Activated CD4-positive, alpha-beta T cell treated with anti-CD3 and anti-CD28 coated beads for 24 hours (primary cell): ENCODE measurements at places on chromosomes 4 and X.

DNA sequence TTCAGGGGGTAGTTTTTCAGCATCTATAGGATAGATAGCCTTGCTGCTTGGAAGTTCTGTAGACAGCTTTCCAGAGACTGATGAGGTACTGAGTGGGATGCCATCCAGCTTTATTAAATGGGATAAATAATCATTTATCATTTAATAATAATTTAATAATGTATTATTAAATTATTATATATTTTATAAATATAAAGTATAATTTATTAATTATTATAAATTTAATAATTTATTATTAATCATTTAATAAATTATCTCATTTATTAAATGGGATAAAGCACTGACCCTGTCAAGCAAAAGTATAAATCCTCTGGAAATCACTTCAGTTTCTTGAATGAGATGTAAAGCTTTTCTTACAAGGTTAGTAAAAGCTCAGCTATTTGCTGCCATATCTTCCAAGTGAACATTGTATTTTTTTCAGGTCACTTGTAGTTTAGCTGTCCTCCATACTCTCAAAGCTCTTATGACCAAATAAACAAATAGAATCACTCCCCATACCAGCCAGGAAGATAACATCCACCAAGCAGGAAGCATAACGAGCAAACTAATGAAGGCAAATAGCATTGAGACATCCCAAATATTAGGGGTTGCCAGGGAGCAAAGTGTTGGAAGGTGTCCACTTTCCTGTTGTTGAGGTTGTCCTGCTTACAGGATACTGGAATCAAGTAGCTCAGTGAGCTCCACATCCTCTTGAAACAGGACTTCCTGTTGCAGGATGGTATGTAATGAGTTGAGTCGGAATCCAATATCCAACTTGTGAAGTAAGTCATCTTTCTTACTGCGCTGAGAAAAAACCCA lies 88.9 kb downstream of the ZNF674 start:
- DNase-seq: no peak

- no peak for DNase-seq
Observed at GRCh38 chr4:85741381-85741780, 266.4 kb downstream of the ARHGAP24 start.

DNA sequence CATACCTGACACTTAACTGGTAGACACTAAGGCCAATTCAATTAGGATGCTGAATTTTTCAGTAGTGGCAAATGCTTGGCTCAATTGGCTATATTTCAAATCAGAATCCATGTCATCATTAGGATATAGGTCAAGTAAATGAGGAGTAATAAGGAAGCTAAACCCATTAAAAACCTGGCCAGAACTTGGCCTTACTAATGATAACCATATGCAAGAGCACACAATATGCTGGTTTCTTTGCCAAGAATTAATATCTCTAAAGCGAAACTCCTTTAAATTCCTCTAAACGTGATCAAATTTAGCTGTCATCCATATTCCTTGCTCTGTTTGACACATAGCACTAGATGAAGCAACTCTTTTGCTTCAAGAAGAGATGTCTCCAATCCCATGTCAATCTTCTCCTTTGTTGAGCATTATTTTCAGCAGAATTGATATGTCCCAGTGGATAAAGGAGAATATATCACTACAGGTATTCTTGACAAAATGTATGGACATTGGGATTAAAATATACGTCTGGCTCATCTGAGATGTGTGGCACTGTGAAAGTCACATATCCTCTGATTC lies 206.1 kb upstream of the ANKRD50 start:
- DNase-seq: no peak

DNA sequence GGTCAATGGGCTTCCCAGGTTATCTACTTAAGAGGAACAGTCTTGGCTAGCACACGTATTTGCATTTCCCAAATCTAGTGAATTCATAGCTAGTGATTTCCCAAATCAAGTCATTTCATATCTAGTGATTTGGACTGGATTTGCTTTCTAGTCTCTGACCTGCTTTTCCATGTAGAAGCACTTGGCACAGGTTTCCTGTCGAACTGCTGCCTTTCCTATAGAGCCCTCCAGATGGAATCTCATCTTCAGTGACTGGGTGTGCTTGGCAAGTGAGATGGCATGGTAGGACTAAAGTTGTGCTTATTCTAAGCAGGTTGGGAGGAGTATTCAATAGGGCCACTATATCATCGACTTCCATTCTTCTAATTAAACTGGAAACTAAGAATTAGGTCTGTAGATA lies 94.7 kb downstream of the CCNG2 start:
- DNase-seq: no peak

DNA sequence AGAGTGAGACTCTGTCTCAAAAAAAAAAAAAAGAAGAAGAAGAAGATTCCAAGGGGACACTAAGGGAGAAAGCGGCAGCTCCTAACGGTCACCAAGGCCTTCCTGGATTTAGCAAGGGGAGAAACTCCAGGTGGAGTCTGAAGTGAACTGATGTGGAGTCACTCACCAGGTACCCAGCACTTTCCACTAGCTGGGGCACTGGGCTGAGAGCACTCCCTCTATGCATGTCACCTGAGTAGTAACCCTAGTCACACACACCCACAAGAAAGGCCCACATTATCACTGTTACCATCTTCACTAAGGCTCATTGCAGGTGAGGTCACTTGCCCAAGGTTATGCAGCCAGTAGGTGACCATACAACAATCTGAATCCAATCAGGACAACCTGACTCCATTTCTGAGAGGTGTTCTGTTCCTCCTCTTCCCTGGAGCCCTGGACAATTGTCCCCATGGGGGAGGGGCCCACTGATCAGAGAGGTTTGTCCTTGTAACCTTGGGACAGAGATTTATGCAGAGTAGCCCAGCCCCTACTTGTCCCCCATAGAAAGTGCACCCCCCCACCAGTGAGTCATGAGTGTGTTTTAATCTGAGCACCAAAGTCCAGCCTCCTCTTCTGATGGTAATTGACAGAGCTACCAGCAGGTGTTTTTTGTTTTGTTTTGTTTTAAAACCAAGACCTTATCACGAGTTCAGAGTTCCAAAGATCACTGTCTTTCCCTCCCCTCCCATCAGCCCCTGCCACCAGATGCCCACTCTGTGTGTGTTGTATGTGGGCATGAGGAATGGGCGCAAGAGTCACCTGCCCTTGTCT lies 5.9 kb upstream of the SASH3 start:
- no peak for DNase-seq

DNA sequence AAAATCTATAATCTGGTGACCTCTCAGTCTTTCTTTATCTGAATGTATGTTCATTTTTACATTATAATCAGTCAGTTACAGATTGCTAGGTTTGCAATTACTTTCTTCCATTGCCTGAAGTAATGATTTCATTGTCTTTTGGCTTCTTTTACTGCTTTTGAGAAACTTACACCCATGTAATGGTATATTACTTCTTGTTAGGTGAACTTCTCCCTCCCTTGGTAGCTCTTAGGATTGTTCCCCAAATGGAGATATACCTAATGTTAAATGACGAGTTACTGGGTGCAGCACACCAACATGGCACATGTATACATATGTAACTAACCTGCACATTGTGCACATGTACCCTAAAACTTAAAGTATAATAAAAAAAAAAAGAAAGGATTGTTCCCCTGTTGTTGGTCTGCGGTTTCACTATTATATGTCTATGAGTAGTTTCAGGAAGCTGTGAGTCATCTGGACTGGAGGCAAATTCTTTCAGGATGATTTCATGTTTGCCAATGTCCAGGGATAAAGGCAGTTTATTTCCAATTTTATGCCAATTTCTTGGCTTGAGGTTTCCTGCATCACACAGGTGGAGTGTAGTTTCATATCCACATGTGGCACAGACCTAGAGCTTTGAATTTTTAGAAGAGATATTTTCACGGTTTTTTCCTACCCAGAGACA lies 21.8 kb downstream of the SPANXC start:
- no peak for DNase-seq

GRCh38 chr4:139154538-139154937 lies 22.5 kb downstream of the ELF2 start:
- no peak for DNase-seq

GRCh38 chr4:76947369-76947768 lies 2.2 kb upstream of the SEPTIN11 start:
- DNase-seq: no peak

- DNase-seq: no peak
Observed at GRCh38 chrX:147377728-147378127, 534.0 kb upstream of the FMR1 start.

GRCh38 chr4:139202991-139203390 lies 26.0 kb upstream of the ELF2 start:
- DNase-seq: no peak

DNA sequence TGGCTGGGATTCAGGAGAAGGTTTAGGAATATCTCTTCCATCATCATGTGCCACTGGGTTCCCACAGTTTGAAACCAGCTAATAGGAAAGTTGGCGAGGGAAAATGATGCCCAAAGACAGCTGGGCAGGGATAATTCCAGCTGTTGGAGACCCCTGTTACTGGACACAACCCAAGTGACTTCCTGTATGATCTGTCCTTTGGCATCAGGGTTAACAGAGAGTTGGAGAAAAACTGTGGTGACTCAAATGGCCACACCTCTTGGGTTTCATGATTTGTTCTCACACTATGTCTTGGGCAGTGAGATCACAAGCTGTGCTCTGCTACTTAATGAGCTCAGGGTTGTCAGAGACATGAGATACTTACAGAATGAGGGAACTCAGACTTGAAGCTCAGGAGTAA lies 3.8 kb downstream of the FGF16 start:
- DNase-seq: no peak

DNA sequence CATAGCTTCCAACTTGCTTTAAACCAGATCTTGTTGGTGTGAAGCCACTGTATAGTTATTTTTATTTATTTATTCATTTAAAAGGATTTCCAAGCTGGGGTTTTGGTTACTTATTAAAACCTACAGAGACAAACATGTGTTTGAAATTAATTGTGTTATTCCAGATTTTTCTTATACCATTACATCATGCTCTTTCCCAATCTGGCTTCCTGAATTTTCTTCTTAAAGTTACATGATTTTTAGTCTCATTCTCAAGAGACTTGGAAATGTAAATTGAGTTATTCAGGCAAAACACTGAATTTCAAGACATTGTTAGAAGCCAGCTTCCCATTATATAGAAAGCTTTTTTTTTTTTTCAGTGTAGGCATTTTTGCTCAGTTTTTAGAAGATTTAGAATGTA lies 381.9 kb downstream of the IL1RAPL1 start:
- no peak for DNase-seq

GRCh38 chr4:77110730-77111129 lies 34.9 kb upstream of the CCNI start:
- no peak for DNase-seq

- DNase-seq: no peak
Observed at GRCh38 chr4:30753316-30753715, 33.1 kb downstream of the PCDH7 start.

GRCh38 chr4:93827272-93827947 lies 1.1 kb upstream of the ATOH1 start:
- DNase-seq: no peak

DNA sequence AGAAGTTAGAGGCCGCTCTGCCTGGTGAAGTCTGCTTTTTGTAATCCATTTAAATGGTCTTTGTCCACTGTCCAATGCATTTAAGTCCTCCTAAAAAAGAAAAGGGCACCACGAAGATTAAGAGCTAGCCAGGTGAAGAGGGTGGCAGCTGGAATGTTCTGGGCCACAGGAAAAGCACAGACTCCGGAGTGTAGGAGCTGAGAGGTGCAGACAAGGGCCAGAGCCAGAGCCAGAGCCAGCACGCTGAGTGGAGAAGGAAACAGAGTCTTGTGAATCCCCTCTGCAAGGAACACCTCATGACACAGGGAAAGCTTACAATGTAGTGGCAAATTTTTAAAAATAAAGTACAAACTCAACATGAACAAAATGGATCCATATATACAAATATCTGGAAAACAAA lies 83.6 kb downstream of the TSPAN5 start:
- DNase-seq: no peak

DNA sequence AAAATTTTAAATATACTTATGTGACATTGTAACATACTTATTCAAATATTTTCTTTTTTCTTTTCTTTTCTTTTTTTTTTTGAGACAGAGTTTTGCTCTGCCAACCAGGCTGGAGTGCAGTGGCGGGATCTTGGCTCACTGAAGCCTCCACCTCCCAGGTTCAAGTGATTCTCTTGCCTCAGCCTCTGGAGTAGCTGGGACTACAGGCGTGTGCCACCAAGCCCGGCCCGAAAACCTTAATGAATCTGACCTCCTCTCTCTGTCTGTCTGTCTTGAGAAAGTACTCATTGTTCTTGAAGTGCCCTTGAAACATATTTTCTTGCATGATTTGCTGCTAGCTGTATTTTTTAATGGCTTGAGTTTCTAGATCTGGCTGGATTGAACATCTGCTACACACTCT lies 136.8 kb downstream of the ANAPC4 start:
- no peak for DNase-seq

DNA sequence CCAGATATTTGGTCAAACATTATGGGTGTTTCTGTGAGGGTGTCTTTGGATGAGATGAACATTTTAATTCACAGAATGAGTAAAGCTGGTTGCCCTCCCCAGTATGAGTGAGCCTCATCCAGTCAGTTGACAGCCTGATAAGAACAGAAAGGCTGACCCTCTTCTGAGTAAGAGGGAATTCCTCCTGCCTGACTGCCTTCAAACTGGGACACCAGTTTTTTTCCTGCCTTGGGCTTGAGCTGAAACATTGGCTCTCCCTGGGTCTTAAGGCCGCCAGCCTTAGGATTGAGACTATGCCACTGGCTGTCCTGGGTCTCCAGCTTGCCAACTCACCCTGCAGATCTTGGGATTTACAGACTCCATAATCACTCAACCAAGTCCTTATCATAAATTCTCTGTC lies 14.5 kb upstream of the MAML3 start:
- no peak for DNase-seq

GRCh38 chr4:147596377-147596776 lies 20.8 kb upstream of the TMEM184C start:
- no peak for DNase-seq

DNA sequence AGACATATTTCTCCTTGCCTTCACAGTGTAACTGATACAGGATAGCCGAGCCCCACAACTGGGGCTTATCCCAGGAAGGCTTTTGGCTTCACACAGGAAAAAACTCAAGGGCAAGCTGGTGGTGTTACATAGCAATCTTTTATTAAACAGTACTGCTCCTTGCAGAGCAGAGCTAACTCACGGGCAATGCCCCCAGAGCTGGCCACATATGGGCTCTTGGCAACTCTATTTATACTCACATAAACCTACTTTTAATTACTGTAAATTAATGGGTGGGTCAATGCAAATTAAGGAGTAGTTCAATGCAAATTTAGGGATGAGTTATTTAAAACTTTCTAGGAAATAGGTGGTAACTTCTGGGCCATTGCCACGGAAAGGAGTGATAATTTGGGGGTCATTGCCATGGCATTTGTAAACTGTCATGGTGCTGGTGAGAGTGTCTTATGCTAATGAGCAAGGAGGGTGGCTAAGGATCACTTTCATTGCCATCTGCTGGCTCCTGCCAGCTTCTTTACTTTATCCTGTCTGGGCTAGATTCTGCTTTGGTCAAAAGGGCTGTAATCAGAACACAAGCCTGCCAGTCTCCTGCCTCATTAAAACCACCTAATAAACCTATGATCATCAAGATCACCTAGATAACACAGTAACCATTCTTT lies 288.8 kb downstream of the CENPC start:
- no peak for DNase-seq
